Activated CD8-positive, alpha-beta memory T cell treated with anti-CD3 and anti-CD28 coated beads for 4 hours (primary cell): ENCODE measurements at places on chromosomes 7 and 10.

- DNase-seq: no peak
Observed at GRCh38 chr7:14690075-14690474, 212.5 kb downstream of the DGKB start.

- no peak for DNase-seq
Observed at GRCh38 chr7:34135924-34136323, 230.6 kb downstream of the BMPER start.

DNA sequence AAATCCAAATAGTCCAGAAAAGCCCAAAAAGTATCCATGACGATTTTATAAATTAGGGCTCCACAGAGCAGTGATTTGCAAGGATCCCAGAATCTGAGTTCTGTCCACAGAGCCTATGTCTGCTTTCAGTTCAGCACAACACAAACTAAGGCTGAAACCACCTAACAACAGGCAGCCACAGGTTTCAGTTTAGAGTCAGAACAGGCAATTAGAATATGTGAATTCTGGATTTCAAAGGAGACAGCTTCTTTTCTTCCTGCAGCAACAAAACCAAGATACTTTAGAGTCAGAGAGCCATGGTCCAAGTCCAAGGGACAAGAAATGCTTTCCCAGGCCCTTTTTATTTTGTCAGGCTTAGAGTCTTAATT is 23.6 kb downstream of the IFIT3 start:
- DNase-seq: no peak

- DNase-seq: no peak
Observed at GRCh38 chr7:135445690-135446089, 64.2 kb downstream of the CNOT4 start.

DNA sequence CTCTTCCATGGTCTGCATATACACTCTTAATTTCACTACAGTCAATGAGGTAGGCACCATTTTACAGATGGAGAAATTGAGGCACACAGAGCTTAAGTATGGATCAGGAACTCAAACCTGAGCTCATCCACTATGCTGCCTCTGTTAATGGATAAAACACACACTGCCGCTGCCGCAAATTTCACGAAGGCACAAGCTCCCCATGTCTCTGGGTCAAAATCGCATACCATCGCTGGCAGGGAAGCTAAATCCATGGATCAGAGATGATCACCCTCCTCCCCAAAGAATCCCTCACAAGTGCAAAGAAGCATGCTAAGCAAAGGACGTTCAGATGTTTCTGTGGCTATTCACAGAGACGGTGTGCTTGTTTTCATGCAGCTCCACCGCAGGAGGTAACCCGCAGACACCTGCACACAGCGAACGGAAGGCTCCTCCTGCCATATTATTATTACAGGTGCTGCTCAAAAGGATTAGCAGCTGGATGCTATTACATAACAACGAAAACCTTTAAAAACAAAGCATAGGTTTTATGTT is 109.3 kb downstream of the UBE2H start:
- no peak for DNase-seq

GRCh38 chr10:42960491-42960990 is 116.3 kb upstream of the RET start:
- DNase-seq: no peak

GRCh38 chr10:98921316-98921715 is 314.3 kb downstream of the HPSE2 start:
- no peak for DNase-seq

DNA sequence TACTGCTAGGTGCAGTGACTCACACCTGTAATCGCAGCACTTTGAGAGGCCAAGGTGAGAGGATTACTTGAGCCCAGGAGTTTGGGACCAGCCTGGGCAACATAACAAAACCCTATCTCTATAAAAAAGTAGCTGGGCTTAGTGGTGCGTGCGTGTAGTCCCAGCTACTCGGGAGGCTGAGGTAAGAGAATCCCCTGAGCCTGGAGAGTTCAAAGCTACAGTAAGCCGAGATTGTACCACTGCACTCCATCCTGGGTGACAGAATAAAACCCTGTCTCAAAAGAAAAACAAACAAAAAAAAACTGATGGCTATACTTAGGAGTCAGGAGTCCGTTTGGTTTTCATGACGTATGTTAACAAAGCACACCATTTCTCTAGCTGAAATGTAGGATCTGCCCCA is 2.9 kb downstream of the SGMS1 start:
- DNase-seq: no peak

DNA sequence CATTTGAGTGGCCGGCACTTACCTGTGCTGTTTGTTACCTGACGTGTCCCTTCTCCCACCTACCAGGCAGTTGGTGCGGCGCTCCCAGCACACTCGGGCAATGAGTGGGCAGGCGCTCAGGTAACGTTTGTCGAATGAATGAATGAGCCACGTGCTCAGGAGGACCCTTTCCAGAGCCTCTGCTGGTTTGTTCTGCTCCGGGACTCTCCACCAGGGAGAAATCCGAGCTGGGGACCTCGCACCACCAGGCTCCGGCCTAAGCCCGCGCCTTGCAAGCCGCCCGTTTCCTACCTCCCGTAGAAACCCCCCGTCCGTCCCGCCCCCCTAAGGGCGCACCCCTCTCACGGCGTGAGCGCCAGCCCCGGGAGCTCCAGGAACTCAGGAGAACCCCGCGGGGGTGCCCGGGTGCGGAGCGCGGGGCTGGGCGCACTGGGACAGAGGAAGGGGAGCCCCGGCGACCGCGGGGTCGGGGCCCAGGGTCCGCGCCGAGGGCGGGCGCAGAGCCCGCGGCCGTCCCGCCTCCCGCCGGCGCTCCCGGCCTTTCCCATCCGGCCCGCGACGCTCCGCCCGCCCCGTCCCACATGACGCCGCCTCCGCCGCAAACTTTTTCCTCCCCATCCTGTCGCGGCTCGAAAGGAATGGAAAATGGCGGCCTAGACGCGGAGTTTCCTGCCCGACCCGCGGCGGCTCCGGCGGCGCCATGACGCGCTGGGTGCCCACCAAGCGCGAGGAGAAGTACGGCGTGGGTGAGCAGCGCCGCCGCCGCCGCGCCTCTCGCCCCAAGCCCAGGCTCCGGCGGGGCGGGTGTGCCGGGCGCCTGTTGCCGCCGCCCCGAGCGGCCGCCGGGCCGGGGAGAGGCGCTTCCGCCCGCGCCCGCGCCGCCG is at the start of gene DOCK1:
DOCK1 (plus strand) TSS at position 611 of the 884 bp plus-strand sequence; CDS start at position 701, 90 bp downstream.
- no peak for DNase-seq

DNA sequence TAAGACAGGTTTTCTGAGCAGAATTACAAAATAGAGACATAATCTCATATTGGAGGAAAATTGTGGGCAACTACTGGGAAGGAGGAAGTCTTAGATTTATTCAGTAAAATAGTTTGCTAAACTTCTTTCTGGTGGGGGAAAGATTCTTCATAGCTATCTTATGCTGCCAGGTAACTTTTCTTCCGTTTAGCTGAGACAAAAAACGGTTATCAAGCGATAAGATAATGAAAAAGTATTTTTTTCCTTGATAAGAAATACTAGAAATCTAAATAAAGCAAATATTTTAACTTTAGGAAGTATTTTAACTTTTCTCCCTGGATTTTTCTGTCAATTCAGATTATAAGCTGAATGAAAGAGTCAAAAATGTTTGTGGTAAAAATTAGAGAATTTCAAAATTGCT is 52.3 kb downstream of the JMJD1C start:
- no peak for DNase-seq

DNA sequence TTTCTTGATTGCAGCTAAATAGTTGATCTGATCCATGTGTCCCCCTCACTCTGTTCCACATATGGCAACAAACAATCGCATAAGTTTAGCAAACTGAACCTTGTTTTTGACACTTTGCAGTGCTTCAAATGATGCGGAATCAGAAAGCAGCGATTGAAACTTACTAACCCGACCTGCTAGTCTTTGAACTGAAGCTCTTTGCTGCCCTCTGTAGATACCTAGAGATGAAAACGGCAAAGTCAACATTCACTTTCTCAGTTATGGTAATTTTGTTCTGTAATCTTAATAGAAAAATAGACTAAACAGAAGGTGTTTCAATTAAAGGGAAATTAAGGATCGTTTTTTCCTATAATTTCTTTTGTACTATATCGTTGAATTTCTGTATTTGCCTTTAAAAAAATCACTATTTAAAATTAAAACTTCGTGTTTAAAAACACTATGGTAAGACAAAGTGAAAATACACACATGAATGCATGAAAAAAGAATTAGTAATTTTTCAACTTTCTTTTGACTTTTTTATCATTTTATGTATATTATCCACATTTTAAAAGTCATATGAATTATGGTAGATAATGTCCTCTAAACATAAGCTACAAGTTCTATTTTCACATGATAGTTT is 276.5 kb downstream of the MAGI2 start:
- no peak for DNase-seq

DNA sequence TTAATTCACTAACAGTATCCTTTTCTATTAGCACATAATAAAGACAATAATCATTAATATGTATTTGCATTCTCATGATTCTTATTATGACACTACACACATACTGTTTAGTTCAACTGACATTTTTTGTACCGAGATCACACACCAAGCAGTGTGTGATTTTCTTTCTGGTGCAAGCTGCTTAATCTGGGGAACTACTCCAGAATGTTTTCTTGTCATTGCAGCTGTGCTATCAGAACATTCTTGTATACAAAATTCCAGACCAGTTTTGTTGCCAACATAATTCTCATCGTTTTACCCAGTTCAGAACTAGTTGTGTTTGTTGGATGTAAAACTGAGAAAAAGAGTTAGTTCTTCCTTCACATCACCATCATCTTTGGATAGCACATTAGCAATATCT is 37.4 kb downstream of the VKORC1L1 start:
- DNase-seq: no peak

DNA sequence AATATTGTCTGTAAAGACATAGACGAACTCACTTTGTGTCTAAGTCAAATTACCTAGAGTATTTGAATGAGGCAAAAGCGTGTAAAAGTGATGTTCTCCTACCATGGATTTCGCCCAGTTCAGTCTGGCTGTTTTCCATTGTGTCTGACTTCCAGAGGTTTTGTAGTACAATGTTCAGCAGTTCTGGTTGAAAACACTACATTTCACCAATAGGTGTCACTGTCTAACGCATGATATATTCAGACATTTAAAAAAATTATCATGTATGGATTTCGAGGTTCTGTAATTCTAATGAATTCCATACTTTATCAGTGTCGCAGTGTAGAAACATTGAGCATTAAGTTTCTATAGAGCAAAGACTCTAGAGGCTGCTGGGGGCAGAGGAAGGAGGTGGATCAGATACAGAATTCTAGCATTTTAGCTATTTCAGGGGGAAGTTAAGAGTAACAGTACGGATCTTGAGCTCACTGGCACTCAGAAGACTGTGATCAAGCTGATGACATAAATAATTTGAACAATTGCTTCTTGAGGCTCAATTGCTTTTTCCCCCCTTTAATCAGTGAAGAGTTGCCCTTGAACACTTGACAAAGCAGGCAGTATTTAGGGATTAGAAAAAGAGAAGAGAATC is 196.9 kb upstream of the RHOBTB1 start:
- DNase-seq: no peak

DNA sequence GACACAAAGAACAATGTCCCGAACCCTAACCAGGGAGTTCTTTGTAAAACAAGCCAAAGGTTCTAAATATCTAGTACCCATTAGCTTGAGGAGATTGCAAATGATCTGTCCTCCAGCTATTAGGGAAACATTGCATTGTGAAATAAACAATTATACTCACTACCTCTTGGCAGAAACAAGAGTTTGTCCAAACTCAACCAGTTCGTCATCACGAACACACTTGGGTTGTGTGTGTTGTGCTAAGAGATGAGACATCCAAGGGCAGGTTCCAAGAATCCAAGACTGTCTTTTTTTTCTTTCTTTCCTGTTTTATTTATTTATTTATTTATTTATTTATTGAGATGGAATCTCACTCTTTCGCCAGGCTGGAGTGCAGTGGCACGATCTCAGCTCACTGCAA is 793.1 kb upstream of the AUTS2 start:
- no peak for DNase-seq

DNA sequence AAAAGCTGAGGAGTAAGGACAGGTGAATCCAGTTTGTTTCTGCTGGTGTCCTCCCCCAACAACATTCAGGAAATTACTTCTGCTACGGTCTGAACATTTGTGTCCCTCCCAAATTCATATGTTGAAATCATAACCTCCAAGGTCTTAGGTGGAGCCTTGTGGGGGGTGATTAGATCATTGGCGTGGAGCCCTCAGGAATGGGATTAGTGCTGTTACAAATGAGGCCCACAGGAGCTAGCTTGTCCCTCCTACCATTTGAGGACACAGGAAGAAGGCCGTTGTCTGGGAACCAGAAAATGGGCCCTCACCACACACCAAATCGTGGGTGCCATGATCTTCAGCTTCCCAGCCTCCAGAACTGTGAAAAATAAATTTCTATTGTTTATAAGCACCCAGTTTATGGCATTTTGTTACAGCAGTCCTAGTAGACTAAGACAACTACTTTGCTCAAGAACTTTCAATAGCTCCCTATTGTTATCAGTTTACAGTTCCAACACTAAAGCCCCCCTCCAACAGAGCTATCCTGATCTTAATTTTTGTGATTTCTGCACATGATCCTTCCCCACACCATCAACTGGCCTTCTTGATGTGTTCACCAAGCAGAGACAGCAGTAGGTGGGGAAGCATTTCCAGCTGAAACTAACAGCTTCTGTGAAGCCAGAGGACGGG is 2.1 kb upstream of the LRMDA start:
- DNase-seq: no peak

GRCh38 chr10:124014416-124015154 is 78.8 kb downstream of the CHST15 start:
- no peak for DNase-seq

DNA sequence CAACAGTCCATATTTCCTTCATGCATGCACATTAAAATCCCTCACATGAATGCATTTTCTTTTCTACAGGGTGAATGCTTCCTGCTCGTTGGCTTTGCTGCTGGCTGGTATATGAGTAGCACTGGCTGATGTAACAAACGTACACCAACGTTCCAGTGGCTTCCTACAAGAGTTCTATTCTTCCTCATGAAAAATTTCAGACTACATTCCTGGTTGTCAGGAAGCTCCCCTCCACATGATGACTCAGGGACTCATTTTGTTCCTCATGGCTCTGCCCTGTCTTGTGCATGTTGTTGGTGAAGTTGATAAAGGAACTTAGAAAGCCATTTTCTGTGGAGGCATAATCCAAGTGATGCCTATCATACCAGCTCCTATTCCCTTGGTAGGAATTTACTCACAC is 470.7 kb upstream of the KLF6 start:
- no peak for DNase-seq

DNA sequence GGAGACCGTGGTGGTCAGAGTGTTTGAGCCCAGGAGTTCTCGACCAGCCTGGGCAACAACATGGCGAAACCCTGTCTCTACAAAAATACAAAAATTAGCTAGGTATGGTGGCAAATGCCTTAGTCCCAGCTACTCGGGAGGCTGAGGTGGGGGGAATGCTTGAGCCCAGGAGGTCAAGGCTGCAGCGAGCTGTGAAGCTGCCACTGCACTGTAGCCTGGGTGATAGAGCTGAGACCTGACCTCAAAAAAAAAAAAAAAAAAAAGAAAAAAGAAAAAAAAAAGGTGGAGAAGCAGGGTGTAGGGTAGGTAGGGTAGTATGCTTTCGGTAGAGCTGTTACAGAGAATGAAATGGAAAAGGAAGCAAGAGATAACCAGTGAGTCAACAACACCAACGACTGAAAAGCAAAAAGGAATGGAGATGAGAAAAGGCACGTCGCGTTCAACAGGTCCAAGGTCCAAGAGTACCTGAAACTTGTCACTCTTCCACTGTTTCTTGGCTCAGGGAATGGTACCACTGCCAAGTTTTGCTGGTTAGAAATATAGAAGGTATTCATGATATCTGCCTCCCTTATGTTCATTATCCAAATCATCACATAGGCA is 4.3 kb upstream of the RSBN1L start:
- no peak for DNase-seq
